ENCODE measurements at places on chromosomes 12 and 14.
A peak's percentile ranks its signal among the peaks of the same experiment; 100 is the strongest.

GRCh38 chr14:61151251-61151650 lies 129.9 kb downstream of the TMEM30B start:
- no peaks in the 10 kb centered on the region for H3K36me3 ChIP-seq
- peaks cover 26% of the 10 kb centered on the region for H3K4me1 ChIP-seq
- DNase-seq, result no peak
- no peak overlapping the region for H3K4me3 ChIP-seq
- peak overlapping the region; percentile 67 for H3K27ac ChIP-seq

DNA sequence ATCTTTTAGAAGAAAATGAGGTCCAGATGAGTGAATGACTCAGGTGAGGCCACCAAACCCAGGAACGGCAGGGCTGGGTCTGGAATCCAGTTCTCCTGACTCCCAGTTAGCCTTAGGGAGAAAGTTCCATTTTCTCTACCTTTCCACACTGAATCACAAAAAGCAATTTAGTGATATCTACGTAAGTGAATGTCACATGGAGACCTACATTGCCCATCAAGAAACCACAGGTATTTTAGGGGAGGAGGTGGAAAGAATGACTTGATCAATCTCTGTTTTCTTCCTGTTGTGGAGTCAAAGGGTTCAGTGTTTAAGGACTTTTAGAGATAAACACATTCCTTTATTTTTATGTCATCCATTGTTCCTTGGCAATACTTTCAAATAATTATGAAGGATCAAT lies 106.9 kb upstream of the PTPRB start:
- no peaks in the 10 kb centered on the region for H3K4me1 ChIP-seq
- no peaks in the 10 kb centered on the region for H3K36me3 ChIP-seq
- no peak for DNase-seq
- H3K4me3 ChIP-seq, result no peak overlapping the region
- no peak overlapping the region for H3K27ac ChIP-seq

GRCh38 chr12:57816001-57816854 lies 2.3 kb downstream of the AVIL start:
- H3K4me3 ChIP-seq, result no peak overlapping the region
- H3K4me1 ChIP-seq, result peaks cover 17% of the 10 kb centered on the region
- no peaks in the 10 kb centered on the region for H3K27me3 ChIP-seq
- H3K27ac ChIP-seq, result no peak overlapping the region

DNA sequence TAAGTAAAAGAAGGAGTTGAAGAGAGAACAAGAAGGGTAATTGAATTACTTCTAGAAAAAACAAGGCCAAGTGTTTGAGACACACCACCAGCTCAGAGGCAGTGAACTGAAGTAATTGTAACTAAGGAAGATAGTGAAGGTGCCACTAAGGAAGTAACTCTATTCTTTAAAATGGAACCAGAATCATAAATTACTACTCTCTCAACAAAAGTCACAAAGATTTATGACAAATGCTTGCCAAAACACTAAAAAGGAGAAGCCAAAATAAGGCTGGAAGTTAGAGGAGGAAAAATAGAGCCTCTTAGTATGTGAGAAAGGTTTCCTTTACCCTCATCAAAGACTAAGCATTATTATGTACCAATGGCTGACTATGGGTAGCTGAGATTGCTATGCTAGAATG lies 208.5 kb downstream of the MDGA2 start:
- no peaks in the 10 kb centered on the region for H3K36me3 ChIP-seq
- peak; percentile 46 for DNase-seq
- peak overlapping the region; percentile 29 for H3K27ac ChIP-seq
- H3K4me3 ChIP-seq, result no peak overlapping the region

Measured in spinal cord (tissue), 10 donors.